T follicular helper cell (primary cell): ENCODE measurements at places on chromosomes 2 and 18.

- no peak for DNase-seq
Measured at GRCh38 chr2:75949385-75950030, 238.8 kb upstream of the GCFC2 start.

GRCh38 chr2:238069021-238069709, 8.4 kb downstream of the SCLY start:
- no peak for DNase-seq

DNA sequence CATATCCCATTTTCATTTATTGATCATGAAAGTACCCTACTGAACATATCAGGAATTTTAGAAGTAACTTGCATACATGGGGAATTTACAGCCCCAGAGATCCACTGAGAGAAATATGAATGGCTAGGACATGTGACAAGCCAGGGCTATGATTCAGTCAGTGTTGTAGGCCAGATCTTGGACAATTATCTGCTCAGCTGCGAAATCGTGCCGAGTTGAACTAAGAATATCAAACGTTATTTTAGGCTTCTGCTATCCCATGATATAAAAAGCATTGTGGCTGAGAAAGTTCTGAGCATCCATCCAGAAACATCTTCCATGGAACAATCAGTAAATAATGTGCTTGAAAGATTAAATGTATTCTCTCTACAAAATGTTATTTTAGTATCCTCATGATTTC, 85.7 kb upstream of the UNC80 start:
- DNase-seq, result no peak

GRCh38 chr2:169023161-169023560, 8.0 kb downstream of the ABCB11 start:
- no peak for DNase-seq

- no peak for DNase-seq
Measured at GRCh38 chr18:78242254-78242643, 737.4 kb upstream of the SALL3 start.

DNA sequence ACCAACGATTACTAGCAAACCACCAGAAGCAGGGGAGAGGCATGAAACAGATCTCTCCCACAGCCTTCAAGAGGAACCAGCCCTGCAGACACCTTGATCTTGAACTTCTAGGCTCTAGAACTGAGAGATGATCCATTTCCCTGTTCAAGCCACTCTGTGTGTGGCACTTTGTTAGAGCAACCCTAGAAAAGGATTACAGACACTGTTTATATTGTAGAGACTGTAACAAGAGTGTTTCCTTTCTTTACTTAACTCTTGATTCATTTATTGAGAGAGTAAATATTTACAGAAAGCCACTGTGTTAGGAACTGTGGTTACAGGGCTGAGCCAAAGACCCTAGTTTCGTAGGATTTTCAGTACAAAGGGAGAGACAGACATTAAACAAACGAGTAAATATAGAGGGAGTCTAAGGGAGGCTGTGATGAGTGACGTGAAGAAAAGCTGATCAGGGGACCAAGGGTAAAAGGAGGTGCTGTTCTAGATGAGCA, 10.9 kb downstream of the CCDC68 start:
- no peak for DNase-seq

DNA sequence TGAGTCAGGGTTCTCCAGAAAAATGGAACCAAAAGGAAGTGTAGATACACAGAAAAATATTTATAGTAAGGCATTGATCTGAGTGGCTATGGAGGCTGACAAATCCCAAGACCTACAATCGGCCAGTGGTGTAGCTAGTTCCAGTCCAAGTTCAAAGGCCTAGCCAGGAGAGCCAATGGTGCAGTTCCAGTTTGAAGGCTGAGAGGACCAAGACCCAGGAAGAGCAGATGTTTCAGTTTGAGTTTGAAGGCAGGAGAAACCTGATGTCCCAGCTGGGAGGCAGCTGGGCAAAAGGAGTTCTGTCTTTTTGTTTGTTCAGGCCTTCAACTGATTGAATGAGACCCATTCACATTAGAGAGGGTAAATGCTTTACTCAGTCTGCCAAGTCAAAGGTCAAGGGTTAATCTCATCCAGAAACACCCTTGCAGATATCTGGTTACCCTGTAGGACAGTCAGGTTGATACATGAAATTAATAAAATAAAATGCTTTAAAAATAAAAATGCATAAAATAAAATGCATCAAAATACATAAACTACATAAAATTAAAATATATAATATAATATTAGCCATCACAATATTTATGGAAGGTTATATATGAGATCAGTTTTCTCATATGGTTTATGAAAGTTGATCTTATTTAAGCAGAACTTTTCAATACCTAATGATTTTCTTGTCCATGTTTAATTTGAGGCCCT, 38.7 kb downstream of the KCNE4 start:
- no peak for DNase-seq

DNA sequence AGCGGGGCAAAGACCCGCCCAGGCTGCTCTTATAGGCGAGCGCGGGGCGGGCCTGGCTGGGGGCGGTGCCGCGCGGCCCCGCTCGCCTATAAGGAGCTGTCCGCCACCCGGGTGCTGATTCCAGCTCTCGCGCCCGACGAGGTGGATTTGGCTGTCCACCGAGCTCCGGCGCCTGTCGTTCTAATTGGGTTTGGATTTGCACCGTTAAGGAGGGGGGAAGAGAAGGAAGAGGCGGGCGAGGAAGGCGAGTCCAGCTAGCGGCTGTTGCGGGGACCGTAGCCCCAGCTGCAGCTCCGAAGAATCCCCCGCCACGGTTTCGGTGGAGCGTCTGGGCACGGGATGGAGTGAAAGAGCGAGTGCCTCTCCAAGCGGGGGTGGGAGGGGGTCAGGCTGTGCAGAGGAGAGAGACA, at the start of gene CNTNAP5:
TSS of gene CNTNAP5 (plus strand) at position 117 of the 410 bp plus-strand sequence. CDS start 364 bp downstream, outside the sequence.
- DNase-seq, result no peak

DNA sequence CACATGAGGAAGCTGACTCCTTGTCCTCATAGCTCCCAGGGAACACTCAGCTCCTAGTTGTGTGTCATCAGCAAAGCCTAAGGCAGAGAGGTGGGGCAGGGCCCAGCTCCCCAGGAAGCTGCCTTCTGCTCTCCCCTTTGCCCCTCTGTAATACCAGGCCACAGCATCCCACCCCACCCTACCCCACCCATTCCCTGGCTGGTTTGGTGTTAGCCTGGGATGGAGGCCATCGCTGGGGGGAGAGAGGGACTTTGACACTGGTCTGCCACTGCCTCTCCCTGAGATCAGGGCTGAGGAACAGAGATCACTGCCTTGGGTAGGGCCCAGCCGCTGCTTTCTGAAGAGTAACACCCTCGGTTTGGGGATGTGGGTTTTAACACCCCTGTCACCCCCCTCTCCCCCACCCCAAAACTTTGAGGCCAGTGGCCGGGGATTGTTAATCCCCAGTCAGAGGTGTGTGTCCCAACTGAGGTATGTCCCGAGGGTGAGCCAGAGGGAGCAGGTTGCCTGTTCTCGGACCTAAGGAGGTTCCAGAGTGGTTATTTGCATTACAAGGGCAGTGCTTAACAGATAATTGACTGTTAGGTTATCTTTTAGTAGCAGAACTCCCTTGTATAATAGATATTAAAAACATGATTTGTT, 41.4 kb downstream of the TET3 start:
- DNase-seq, result no peak

DNA sequence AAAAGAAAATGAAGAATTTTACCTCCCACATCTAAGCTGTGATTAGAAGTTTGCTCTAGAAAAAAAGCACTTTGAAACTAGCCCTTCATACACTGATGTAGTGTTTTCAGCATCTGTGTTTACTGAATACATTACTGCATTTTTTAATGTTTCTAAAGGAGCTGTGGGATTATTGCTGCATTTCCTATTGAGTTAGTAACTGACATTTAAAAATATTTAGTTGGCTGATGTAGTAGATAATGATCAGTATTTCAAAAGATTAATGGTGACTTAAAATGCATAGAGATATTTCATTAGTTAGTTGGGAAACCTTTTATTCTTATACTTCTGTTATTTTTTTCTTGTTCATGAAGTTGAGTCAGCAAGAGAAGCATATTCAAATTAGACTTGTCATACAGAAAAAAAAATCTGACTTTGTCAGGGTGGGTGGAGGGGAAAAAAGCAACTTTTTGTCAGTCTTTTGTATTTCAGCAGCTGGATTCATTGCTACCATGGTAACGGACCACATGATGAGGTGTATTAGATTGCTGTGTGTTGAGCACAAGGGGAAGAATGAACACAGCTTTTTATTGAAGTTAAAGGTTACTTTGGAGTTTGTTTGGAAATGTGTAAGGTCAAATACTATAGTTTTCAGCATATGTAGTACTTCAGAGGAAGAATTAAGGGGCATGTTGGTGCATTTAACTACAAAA, at the start of gene DTNA:
TSS of gene DTNA (plus strand) at position 549 of the 692 bp plus-strand sequence. CDS start 45,679 bp downstream, outside the sequence.
- no peak for DNase-seq

DNA sequence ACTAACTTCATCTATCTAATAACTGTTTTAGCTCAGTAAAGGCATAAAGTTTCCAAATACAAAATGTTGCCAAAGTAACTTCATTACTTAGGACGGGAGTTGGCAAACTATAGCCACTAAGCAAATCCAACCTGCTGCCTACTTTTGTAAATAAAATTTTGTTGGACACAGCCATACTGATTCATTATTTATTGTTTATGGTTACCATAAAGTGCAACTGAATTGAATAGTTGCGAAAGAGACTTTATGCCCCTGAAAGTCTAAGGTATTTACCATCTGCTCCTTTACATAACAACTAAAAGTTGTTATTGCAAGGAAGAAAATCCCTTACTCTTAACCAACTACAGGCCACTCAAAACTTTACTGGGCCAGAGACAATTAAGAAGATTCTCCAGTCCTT, 256.7 kb upstream of the RBBP8 start:
- DNase-seq, result no peak

DNA sequence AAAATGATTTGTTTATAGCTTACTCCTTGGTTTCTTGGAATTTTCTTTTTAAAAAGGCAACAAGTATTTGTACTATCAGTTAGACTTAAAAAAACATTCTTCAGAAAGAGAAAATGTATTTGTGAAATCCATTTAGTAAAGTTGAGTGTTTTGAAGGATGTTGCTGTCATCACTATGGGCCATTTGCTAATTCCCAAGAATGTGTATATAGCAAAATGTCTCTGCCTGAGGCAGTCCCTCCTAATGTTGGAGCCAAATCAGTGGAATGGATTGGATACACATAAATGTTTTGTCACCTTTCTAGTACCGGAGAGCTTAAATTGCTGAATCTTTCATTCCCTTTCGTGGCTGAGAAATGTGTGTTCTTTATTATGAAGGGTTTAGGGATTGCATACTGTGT, 890.2 kb upstream of the ZEB2 start:
- DNase-seq, result no peak

DNA sequence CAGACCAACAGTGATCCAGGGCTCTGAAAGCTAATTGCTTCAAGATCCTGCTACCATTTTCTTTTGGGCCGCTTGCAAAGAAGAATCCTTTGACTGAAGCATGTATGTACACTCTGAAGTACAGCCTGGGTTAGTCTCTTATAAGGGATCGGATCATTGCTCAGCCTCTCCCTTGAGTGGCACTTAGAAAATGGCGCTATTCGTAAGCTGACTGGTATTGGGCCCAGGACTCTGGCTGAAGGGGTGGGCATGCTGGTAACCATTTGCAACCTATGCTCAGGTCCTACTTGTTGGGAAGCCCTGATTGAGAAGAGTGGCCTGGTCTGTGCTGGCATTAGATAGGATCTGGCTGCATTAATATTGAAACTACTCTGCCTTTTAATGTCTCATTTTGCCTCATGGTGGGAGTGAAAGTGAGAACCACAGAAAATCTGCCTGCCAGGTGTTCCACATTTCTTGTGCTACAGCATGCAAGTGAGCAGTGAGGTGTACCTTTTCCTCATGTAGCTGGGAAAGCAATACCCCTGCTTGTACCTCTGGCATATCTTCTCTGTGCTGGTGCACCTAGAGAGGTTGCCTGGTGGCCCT, 661 bp upstream of the MGAT5 start:
- no peak for DNase-seq

- DNase-seq, result no peak
Measured at GRCh38 chr18:80010551-80010906, 22.2 kb upstream of the TXNL4A start.

DNA sequence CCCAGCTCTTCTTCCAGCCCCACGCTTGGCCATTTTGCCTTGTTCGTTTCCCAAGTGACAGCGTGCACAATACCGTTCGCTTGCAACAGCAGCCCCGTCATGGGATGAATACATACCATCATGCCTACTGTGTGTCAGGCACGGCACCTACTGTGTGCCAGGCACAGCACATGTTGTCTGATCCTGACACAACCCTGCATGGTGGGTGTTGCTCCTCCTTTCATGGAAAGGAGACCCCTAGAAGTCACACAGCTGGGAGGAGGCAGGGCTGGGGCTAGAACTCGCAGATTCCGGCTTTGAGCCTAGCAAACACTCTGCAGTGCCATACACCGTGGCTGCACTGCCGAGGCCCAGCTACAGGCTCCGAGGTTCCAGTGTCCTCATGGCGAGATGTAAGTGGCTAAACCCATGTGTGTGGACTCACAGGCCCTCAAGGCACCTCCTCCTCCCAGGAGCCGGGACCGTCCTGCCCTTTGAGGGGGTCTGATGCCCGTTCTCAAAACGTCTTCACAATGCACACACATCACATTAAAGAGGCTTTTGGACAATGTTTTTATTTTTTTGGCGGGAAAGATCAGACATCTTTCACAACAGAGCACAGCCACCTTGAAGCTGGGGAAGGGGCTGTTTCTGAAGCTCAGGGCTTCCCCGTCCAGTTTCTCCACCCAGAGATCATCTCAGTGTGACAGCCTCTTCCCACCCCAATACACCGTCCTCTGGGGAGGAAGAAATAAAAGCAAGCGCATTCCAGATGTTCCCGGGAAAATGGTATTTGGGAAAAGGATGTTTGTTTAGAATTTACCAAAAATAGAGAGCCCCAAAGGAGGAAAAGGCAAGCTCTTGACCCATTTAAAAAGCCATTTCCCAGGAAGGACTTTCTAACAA, 64.9 kb downstream of the HS1BP3 start:
- DNase-seq, result no peak

DNA sequence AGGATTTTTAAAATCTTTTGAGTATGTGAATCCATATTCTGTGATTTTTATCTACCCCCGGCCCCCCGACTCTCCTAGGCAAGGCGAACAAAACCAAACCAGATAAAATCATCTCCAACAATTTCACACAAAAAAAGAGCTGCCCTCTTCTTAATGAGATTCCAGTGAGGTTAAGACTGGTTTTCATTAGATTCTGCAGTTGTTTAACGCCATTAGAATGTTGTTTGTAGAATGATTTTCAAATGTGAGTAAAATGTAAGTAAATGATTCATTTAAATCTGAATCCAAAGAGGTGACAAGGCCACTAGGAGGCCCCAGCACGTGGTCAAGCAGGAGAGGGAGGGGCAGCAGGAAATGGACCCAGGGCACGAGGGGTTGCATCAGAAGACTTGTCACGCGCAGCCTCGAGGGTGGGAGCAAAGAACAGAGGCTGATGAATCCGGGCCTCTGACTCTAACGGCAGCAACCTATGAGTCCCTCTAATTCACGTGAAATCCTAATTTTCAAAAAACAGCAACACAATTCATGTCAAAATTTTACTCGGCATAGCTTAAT, 24.3 kb upstream of the KLHL29 start:
- DNase-seq, result no peak

- DNase-seq, result no peak
Measured at GRCh38 chr18:12703664-12704063, 822 bp downstream of the PSMG2 start.

DNA sequence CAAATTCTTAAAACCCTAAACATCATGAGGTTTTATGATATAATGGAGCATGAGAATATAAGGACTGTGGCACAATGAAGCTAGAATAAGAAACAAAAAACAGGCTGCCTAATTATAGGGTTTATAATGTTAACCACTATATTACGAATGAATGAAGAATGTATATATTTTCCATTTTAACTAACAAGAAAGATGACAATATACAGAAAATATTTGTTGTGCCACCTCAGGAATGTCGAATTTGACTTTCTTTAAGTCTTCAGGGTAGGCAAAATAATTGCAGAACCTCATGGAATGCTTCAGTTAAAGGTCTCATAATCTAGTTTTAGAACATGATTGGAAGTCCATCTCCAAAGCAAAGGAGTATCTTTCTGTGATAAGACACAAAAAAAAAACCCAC, 282.9 kb upstream of the SLC8A1 start:
- DNase-seq, result no peak
